ENCODE measurements at places on chromosomes 2 and 18. TPM values are rescaled to one million over a fixed set of nuclear protein-coding genes. Genes with fewer than 3 reads are reported as not detected.

- no peak for DNase-seq
Observed at GRCh38 chr2:147460155-147460554, 384.7 kb upstream of the ACVR2A start.

- DNase-seq = no peak
Observed at GRCh38 chr2:84057917-84058560, 401.0 kb downstream of the SUCLG1 start.

- no peak for DNase-seq
Observed at GRCh38 chr2:182055993-182056392, 70.3 kb downstream of the PPP1R1C start.

DNA sequence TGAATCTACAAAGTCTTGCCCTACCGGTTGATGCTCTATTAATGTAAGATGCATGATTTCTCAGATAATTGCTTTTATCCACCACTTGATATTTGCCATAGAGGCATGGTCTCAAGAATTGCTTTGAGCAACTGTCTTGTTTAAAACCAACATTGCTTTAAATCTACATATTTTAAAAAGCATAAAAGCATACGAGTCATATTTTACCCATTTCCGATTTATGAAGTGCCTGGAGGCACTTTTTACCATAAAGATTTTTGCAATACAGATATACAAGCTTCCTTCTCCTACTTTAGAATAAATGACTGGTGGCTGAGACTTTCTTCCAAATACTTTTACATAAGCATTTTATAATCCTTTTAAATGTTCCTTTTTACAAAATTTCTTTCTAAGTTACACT lies 517.6 kb downstream of the TXNL1 start:
- no peak for DNase-seq

DNA sequence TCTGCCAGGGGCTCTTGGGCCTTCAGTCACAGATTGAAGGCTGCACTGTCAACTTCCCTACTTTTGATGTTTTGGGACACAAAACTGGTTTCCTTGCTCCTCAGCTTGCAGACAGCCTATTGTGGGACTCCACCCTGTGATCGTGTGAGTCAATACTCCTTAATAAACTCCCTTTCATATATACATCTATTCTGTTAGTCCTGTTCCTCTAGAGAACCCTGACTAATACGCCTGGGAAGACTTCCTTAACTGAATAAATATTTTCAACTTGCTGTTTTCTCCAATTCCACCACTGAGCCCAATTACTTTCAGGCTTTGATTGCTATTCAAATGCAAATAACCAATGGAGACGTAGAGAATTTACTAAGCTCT lies 61.4 kb upstream of the CCDC195 start:
- DNase-seq = no peak

DNA sequence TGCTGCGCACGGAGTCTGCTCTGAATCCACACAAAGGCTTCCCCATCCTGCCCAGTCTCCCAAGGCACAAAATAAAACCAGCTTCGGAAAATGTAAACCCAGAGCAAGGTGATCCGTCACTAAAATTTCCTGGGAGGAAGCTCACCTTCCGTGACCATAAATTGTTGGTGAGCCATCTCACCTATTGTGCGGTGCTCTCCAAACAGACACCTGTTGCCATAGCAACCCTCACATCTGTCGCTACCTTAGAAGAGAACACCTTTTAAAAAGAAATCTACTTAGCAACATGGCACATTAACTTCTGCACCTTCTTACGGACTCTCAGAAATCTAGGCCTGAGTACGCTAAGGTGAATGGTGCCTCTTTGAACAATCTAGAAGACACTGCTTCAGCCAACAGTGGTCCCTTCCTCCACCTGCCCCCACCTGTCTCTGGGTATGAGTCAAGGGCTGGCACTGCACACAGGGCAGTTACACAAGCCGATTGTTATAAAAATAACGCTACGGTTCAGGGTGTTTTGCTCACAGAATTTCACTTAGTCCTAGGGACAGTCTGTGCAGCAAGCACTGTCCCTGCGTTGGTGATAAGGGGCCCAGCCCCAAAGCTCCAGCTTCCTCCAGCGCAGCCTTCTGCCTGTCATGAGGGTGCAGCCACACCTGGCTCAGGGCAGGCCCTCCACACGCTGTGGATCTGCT lies 114.9 kb upstream of the ID2 start:
- no peak for DNase-seq

GRCh38 chr2:198883604-198884003 lies 574.1 kb downstream of the SATB2 start:
- no peak for DNase-seq

GRCh38 chr18:80233899-80234298 lies 13.4 kb downstream of the PARD6G start:
- no peak for DNase-seq

GRCh38 chr18:62558015-62558663 lies 35.3 kb downstream of the ZCCHC2 start:
- no peak for DNase-seq

GRCh38 chr2:9250091-9250490 lies 43.5 kb downstream of the ASAP2 start:
- DNase-seq = no peak

GRCh38 chr2:100125626-100126025 lies 16.8 kb downstream of the AFF3 start:
- DNase-seq = no peak

The SRD5A2 gene
- not detected for total RNA-seq

The SERPINB7 gene
- total RNA-seq = not detected

The DGKD gene
- total RNA-seq = 15.6 TPM

The AOX1 gene
- total RNA-seq = not detected

The CD8B gene
- not detected for total RNA-seq

The IL1RL1 gene
- not detected for total RNA-seq
